ENCODE measurements at places on chromosomes 11 and 22.

GRCh38 chr11:47510209-47510608, 42.7 kb downstream of the CELF1 start:
- DNase-seq, result no peak

DNA sequence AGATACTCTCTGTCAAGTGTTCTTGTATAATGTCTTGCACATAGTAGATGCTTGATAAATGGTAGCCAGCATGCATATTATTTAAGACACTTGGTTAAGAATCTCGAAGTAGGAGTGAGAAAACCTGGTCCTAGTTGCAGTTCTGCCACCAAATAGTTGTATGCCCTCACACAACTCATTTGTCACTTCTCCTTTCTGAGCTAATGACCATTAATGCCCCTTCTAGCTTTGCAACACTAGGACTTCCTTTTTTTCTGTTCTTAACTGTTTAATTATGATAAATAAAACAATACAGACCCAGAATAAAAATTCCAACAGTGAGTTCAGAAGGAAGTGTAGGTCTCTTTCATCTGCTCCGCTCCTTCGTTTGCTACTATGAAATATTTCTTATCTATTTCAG, 453.6 kb downstream of the TMEM135 start:
- DNase-seq, result no peak

DNA sequence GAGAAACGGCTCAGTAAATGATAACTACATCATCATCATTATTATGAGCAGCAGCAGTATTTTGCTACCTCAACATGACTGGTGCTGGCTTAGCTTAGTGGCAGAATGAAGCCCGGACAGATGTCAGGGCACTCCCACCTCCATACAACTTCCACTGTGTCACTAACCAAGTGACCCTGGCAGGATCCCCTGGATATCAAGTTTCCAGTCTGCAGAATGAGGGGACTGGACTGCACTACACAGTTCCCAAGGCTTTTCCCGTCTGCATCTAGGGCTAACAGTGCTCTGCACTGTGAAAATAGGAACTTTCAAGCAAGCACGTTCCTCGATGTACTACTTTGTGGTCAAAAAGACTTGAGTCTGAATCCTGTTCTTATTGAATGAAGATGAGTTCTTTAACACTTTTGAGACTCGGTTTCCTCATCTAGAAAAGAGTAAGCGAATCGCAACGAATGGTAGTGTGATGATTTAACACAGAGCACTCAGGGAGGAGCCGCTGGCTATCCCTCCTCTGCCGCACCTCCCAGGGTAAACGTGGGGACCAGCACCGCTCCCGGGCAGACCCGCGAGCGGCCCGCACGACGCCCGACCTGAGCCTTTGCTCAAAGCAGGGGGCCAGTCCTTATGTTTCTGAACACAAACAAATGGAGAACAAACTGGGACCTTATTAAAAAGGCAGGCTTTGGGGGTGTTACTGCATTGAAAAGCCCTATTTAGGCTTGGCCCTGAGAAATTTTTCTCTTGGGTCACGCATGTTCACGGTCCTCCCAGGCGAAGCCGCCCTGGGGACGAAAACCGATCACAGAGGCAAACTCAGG, 910 bp downstream of the CLTCL1 start:
- no peak for DNase-seq

GRCh38 chr11:68649851-68650555, 34.3 kb upstream of the GAL start:
- DNase-seq, result no peak

DNA sequence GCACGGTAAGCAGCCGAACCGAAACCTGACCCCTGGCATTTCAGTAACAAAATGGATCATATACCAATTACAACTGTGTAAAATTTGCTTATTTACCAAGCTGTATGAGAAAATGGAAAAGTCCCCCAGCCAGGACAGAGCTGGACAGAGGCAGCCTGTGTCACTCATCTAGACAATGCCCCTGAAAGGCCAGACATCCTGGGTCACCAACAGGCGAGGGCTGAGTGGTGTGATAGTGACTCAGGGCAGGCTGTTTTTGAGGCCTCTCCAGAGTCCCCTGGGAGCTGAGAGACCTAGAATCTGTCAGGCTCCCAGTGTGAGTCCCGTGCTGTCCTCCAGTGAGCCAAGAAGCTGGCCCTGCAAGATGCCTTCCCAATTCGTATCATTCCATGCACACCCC, 680.4 kb downstream of the TBC1D22A start:
- no peak for DNase-seq

DNA sequence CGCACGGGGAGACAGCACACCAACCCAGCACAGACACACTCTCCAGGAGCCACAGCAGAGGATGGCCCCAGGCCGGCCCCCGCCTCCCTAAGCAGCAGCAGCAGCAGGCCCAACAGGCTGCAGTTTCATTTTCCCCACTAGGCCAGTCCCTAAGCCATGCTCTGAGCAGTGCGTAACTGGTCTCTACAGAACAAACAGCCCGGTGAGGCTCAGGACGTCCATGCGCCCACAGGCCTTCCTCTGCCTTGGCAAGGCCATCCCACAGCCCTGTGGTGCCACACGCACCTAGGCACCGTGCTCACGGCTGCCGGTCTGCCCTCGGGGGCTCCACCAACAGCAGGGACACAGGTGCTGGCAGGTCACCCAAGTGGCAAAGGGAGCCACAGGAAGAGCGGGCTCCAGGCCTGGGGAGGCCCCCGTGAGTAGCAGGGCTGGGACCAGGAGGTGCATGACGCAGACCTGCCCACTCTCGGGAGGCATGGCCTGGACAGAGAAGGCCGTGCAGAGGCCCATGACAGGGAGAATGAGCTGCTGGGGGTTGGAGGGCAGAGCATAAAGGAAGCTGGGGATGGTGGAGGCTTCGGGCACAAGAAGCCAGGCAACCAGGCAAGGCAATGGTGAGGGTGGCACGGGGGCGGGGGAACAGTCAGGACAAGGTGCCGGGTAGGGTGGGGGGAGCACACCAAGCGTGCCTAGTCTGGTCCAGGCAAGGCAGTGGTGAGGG, 1.4 kb upstream of the MOB2 start:
- DNase-seq, result peak; percentile 61

- DNase-seq, result no peak
Observed at GRCh38 chr11:28938091-28938490, 829.9 kb downstream of the METTL15 start.

DNA sequence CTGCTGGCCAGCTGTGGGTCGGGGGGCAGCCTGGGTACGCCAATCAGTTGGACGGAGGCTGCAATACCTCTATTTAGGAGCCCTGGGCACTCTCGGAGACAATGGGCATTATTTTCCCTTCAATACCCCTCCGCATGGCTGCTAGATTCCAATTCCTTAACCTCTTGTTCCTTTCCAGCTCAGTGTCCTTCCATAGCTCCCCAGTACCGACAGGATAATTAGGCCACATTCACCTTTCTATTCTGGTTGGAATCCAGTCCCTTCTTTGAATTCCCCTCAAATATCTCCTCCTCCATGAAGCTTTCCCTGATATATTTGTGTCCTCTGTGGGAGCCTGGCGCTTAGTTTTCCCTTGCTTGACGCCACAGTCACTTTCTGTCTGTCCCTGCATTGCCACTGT, 4.2 kb upstream of the BIK start:
- no peak for DNase-seq

DNA sequence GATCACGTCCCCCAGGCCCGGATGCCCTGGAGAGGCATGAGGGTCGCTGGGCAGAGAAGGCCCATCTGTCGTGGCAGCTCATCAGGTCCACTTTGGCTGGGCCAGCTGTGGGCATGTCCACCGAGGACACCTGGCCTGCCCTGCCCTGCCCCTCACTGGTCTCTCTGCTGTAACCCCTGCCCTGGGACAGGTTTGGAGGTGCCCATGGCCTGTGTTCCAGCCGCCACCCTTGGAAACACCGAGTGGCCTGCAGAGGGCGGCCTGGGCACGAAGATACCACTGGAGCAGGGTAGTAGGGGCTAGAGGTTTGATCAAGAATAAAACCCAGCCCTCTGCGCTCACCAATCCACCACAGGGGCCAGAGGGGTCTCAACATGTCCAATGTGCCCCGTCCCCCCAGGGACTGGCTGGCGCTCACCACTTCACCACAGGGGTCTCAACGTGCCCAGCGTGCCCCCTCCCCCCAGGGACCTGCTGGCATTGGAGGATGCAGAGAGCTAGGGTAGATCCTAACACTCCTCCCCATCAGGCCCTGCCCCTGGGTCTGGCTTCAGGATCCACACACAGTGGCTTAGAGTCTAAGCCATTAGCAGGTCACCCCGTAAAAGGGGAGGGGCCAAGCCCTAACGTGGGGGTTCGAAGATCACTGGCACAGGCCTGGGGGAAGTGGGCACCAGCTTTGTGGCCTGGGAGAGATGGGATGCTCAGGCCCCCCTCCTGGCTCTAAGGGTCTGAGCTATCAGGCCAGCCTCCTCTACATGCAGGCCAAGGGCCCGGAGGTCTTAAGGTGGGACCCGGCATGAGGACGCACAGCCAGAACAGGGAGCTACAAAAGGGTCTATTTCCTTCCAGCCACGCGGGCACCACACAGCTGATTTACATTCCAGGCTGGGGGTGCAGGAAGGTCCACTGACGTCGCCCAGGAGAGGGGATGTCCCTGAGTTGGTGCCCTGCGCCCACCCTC, 1.3 kb upstream of the HDAC10 start:
- DNase-seq, result peak; percentile 68

DNA sequence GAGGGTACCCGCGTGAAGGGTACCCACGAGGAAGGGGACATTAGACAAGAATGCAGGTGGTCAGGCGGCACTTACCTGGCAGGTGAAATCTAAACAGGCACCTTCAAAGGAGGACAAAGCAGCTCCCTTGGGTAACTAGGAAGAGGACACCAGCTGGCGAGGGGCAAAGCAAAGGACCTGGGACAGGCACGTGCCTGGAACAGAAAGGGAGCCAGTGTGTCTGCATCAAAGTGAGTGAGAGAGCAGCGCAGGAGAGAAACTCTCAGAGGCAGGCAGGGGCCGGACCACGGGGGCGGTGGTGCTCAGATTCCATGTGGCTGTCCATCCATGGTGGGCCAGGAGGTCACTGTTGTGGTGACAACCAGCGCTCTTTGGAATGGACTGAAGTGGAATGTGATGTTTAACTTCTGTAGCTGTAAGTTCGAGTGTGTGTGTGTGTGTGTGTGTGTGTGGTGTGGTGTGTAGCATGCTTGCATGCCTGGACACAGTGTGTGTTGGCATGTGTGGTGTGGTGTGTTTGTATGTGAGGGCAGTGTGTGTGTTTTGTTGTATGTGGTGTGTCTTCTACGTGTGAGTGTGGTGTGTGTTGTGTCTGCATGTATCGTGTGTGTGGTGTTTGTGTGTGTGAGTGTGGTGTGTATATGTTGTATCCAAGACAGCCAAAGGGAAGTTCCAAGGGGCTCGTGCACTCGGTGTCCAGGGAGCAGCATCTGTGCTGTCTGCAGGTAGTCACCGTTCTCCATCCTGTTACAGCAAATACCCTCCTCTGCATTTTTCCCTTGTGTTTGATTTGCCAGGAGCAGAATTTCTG, 86.4 kb downstream of the CDKN1C start:
- DNase-seq, result no peak

DNA sequence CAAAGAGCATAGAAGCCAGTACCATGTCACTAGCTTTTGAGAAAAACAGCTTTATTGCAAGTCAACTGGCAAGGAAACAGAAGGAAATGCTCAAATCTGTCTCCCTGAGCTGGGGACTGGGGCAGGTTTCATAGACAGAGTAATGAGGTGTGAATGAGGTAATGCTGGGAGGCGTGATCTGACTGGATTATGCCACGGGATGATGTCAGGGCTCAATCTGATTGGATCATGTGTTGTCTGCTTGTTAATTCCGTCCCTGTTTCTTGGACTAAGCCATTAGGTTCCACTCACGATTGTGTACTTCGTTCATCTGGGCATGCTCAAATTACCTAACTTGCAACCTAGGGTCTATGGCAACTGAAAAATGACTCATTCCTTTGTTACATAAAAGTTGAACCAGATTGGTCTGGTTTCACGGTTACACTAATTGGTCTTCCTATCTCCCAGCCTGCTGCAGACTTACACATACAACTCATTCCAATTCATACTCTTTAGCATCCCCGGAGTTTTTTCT, 20.2 kb upstream of the OR10A5 start:
- DNase-seq, result no peak

- no peak for DNase-seq
Observed at GRCh38 chr11:101786421-101786820, 128.4 kb upstream of the CEP126 start.

- DNase-seq, result peak; percentile 56
Observed at GRCh38 chr11:9015677-9016076, 11.9 kb upstream of the NRIP3 start.

GRCh38 chr11:133040289-133040900, 491.9 kb downstream of the OPCML start:
- DNase-seq, result no peak

DNA sequence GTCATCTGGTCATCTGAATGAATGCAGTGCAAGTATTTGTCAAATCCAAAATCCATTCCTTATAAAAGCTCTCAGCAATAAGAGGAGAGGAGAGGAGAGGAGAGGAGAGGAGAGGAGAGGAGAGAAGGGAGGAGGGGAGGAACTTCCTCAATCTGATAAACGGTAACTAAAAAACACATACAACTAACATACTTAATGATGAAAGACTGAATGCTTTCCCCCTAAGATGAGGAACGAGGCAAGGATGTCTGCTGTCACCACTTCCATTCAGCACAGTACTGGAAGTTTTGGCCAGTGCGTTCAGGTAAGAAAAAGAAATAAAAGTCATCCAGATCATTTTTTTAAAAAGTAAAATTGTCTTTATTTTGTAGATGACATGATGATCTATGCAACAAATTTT, 80.4 kb downstream of the CD82 start:
- DNase-seq, result no peak

GRCh38 chr11:6721343-6721742, 38.2 kb upstream of the MRPL17 start:
- DNase-seq, result no peak

DNA sequence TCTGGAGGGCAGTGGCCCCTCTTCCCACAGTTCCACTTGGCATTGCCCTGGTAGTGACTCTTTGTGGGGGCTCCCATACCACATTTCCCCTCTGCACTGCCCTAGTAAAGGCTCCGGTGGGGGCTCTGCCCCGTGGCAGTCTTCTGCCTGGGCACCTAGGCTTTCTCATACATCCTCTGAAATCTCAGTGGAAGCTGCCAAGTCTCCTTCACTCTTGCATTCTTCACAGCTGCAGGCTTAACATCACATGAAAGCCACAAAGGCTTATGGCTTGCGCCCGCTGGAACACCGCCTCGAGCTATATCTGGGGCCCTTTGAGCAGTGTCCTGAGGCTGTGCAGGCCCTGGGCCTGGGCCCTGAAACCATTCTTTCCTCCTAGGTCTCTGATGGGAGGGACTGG, 25.3 kb downstream of the PLEKHB1 start:
- no peak for DNase-seq

GRCh38 chr11:74288161-74288560, 23.3 kb downstream of the P4HA3 start:
- DNase-seq, result no peak

- peak; percentile 69 for DNase-seq
Observed at GRCh38 chr11:117226388-117227385, 5.2 kb downstream of the PCSK7 start.

GRCh38 chr11:94112206-94112953, 16.3 kb upstream of the PANX1 start:
- DNase-seq, result no peak

- DNase-seq, result no peak
Observed at GRCh38 chr11:100735949-100736675, 49.0 kb downstream of the ARHGAP42 start.

GRCh38 chr11:42951266-42951665, 360.5 kb upstream of the API5 start:
- DNase-seq, result no peak

GRCh38 chr11:120827198-120827597, 196.7 kb upstream of the TBCEL start:
- DNase-seq, result no peak

GRCh38 chr11:62856333-62856895, 17.0 kb upstream of the WDR74 start:
- no peak for DNase-seq

- no peak for DNase-seq
Observed at GRCh38 chr11:76624500-76625379, 45.8 kb downstream of the LRRC32 start.

Data from GM12891 (cell line).